ENCODE measurements at places on chromosomes 4 and X.
A peak's percentile ranks its signal among the peaks of the same experiment; 100 is the strongest.

- DNase-seq, result no peak
These were observed 41.0 kb downstream of the CEP44 start for GRCh38 chr4:174324725-174325124.

GRCh38 chrX:10567136-10567535 lies 53.2 kb downstream of the MID1 start:
- no peak for DNase-seq

DNA sequence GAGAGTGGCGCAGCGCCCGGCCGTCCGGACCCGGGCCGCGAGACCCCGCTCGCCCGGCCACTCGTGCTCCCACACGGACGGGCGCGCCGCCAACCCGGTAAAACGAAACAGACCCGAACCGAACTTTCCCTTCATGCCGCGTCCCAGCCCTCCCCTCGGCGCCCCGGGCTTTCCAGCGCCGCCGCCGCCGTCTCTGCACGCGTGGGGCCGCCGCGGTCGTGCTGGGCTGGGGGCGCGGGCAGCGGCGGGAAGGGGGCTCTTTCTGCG lies 222 bp downstream of the SMAD1 start:
- DNase-seq, result no peak

DNA sequence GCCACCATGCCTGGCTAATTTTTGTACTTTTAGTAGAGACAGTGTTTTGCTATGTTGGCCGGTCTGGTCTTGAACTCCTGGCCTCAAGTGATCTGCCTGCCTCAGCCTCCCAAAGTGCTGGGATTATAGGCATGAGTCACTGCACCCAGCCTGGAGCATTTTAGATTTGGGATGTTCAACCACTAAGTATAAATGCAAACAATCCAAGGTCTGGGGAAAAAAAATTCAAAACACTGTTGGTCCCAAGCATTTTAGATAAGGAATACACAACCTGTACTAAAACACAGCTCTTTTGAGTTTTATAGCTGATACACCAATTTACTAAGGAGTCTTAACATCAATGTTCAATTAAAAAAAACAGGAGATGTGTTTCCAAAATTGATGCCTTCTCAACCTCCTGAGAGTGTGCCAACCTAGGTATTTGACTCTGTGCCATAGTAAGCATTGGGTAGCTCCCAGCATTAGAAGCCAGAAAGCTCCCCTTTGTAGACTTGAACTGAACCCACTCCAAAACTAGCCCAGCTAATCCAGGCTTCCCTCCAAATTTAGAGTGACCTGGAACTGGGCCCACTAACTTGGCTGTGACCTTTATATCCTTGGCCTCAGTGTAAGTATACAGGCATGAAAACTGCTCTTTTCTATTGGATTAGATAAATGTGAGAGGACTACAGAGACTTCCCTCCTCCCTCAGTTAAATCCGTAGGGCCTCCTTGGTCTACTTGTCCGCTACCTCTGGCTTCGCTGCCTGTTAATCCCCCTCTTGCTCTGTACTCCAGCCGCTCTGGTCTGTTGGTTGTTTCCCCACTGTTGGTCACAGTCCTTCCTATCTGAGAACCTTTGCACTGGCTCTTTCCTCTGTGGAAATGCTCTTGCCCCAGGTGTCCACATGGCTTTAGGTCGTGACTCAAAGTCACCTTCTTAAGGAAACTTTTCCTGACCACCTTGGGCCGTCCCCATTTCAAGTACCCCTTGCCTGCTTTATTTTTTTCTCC lies 77.6 kb downstream of the CCKAR start:
- DNase-seq, result no peak

DNA sequence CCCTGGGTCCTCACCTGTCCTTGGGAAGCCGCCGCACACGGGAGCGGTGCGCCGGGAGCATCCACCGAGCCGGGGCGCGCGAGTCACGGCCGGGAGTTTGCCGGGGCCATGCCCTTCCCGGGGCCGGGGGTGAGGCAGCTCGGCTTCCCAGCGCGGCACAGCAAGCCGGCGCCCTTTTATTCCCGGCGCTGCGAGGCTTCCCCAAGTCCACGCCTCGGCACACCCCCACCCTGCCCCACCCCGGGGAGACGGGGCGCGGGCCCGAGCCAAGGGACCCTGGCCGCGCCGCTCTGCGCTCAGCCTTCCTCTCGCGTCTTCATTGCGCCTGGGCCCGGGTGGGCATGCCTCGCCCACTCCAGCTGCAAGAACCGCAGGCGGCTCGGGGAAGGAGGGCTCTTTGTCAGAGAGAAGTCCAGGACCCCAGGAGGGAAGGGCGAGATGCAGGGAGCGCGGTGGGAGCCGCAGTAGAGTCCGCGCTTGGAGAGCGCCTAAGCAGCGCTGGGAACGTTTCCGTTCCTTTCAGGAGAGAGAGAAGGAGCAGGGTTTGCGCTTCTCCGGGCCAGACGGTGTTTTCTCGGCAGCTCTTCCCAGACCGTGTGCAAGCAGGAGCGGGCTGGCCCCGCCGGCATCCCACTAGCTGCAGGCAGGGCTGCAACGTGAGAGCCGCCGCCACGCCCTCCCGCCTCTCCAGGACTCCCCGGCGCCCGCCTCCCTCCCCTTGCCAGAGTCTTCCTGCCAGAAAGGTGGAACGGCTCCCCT lies at the start of gene MXRA5:
Gene MXRA5 (minus strand): TSS at position 152 of the 759 bp plus-strand sequence. CDS start 2,819 bp downstream, outside the sequence.
- no peak for DNase-seq

GRCh38 chrX:64338296-64338695 lies 57.0 kb downstream of the MTMR8 start:
- no peak for DNase-seq

GRCh38 chr4:186728631-186729271 lies 5.1 kb upstream of the FAT1 start:
- DNase-seq, result no peak

- DNase-seq, result no peak
These were observed 208.6 kb upstream of the SFRP2 start for GRCh38 chr4:153997516-153997915.

DNA sequence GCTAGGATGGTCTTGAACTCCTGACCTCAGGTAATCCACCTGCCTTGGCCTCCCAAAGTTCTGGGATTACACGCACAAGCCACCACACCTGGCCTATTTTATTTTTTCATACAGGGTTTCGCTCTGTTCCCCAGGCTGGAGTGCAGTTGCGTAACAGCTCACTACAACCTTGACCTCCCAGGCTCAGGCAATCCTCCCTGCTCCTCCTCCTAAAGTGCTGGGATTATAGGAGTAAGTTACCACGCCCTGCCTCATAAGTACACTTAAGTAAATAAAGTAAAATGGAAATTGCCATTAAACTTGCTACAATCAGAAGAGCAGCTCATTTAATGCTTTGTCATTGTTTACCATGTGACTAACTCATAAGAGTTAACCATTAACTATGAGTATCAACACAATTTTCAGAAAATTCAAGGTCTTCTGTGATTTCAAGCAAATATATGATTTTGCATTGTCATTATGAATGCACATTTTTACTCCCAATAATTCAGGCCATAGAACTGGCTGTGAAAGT lies 12.3 kb downstream of the UGDH start:
- DNase-seq, result no peak

- DNase-seq, result peak; percentile 7
These were observed 203.1 kb downstream of the FBXO8 start for GRCh38 chr4:174080361-174080760.

DNA sequence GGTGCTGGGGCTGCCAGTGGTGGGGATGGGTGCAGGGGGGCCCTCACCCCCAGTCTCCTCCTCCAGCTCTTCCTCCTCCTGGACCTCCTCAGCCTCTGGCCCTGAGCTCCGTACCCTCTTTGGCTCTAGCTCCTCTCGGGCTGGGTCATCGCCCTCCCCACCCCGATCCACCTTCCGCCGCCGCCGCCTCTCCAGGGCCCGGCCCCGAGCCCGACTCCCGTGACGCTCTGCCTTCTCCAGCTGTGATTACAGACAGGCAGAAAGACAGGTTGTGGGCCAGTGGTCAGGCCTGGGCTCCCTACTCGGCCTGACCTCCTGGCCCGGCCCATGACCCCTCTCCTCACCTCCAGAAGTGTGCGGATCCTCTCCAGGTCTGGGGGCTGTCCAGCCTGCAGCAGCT lies 31.9 kb downstream of the KDM5C start:
- no peak for DNase-seq

DNA sequence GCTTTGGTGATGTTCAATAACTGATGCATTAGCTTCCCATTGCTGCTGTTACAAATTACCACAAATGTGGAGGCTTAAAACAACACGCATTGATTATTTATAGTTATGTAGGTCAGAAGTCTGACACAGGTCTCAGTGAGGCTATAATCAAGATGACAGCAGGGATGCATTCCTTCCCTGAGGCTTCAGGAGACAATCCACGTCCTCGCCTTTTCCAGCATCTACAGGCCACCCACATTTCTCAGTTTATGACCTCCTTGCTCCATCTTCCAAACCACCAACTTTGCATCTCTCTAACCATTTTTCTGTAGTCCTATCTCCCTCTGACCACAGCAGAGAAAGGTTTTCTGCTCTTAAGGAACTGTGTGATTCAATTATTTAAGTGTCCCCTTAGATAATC lies 92.5 kb downstream of the GASK1B start:
- no peak for DNase-seq

GRCh38 chr4:120568731-120569130 lies 353.8 kb downstream of the PRDM5 start:
- no peak for DNase-seq

Measured in hepatic stellate cell (primary cell).